Ovary (tissue), 10 donors: ENCODE measurements at places on chromosomes 2 and 18. TPM values are rescaled to one million over a fixed set of nuclear protein-coding genes. Genes with fewer than 3 reads are reported as not detected.

DNA sequence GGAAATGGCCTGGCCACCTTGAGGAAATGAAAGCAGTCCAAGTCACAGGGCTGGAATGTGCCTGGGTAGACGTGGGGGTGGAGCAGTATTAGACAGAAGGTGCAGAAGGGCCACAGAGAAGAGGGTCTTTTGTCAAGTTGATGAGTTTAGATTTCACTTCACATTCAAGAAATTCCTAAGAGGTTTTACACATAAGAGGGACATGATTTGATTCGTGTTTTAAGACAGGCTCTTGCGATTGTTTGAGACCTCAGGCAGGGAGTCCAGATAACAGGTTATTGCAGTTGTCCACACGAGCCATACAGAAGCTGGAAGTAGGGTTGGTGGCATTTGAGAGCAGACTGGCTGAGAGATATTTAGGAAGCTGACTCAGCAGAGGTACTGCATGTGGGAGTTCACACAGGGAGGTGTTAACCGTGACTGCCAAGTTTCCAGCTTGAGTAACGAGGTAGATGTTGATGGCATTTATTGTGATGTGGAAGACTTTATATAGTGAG lies 64.6 kb downstream of the NEB start:
- DNase-seq = no peak

Gene TUBA3D
- total RNA-seq = 11.4 TPM

- no peak for DNase-seq
These were observed at the start of gene FBXO41 for GRCh38 chr2:73284296-73285158. FBXO41 (minus strand) TSS chr2:73284478; CDS start chr2:73269630, 14,848 bp downstream.

GRCh38 chr2:120385355-120386127 lies 39.6 kb downstream of the INHBB start:
- no peak for DNase-seq

- DNase-seq = no peak
These were observed 16.7 kb downstream of the CTIF start for GRCh38 chr18:48555465-48555995.

DNA sequence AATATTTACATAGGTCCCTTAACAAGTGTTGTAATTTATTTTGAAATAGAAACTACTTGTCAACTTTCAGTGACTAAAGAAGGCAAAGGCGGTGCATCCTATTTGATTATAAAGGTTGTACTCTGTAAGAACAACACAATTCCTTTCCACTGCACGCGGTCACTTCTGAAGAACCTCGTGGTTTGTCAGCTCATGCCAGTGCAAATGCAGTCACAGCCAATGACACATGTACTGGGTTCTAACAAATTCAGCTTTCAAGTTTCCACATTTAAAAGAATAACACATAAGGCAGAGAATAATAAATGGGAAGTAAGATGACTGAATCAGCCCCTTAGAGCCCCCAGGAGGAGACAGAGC lies 39.7 kb downstream of the CYB5A start:
- DNase-seq = peak; percentile 52

Gene DYNAP
- not detected for total RNA-seq

DNA sequence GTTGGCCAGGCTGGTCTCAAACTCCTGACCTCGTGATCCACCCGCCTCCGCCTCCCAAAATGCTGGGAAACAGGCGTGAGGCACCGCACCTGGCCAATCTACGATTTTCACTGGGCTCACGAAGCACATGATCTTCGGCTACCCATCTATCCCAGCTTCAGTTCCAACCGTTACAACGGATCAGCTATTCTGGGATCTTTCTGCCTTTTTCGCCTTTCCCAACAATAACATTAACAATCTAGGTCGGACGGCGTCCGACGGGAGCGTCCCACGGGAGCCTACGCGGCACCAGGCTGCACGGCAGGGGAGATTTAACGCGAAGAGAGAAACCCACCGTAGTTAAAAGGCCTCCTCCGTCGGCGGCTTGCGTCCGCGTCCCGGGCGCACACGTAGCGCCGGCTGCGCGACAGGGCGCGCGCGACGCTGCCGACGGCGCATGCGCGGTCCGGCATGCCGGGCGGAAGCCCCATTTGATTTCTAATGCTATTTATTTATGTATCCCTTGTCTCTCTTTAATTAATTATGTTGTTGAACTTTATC lies at the start of gene MSL3B:
MSL3B (minus strand) TSS at position 394 of the 540 bp plus-strand sequence.
- no peak for DNase-seq

Gene GPR39
- total RNA-seq = 0.42 TPM

- no peak for DNase-seq
These were observed 32.4 kb downstream of the FIGN start for GRCh38 chr2:163703386-163703785.
